ENCODE measurements at places on chromosomes 16 and 17.

DNA sequence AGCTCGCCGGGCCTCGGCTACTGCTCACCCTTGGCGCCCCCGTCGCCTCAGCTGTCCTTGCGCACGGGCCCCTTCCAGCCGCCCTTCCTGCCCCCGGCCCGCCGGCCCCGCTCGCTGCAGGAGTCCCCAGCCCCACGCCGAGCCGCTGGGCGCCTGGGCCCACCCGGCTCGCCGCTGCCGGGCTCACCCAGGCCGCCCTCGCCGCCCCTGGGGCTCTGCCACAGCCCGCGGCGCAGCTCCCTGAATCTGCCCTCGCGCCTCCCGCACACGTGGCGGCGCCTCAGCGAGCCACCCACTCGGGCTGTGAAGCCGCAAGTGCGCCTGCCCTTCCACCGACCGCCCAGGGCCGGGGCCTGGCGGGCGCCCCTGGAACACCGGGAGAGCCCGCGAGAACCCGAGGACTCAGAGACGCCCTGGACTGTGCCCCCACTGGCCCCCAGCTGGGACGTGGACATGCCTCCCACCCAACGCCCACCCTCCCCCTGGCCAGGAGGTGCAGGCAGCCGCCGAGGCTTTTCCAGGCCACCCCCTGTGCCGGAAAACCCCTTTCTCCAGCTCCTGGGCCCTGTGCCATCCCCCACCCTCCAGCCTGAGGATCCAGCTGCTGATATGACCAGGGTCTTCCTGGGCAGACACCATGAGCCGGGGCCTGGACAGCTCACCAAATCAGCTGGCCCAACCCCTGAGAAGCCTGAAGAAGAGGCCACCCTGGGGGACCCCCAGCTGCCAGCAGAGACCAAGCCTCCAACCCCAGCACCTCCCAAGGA is 12.8 kb downstream of the MYO15A start:
- DNase-seq = no peak

GRCh38 chr17:2157675-2158395 is 102.9 kb downstream of the HIC1 start:
- DNase-seq = no peak

GRCh38 chr17:36212966-36213365 is 2.1 kb downstream of the CCL4L2 start:
- DNase-seq = no peak

GRCh38 chr16:4010225-4011158 is 105.8 kb downstream of the ADCY9 start:
- DNase-seq = no peak

DNA sequence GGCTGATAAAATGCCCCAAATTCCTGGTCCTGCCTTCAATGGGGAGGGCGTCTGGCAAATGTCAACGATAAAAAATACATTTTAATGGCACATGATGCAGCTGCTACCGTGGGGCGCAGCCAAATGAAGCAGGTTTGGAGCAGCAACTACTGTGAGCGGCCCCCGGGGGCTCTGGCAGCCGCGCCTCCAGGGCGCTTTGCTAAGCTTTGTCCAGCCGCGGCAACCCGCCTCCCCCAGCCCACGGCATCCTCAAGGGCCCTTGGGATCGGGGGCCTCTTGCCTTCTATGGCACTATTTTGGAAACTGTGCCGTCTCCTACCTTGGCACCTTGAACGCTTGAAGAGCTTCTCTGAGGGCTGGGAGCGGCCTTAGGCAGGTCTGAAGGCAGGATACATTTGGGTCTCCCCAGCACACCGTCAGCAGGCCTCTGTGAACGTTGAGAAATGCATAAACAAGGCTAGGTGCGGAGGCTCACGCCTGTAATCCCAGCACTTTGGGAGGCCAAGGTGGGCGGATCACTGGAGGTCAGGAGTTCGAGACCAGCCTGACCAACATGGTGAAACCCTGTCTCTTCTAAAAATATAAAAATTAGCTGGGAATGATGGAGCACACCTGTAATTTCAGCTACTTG is 25.1 kb downstream of the TBX4 start:
- DNase-seq = no peak

GRCh38 chr17:15233022-15233805 is 31.9 kb downstream of the PMP22 start:
- DNase-seq = peak; percentile 58

GRCh38 chr17:74999523-74999922 is 12.1 kb downstream of the CDR2L start:
- DNase-seq = no peak

GRCh38 chr16:71711789-71712188 is 12.7 kb downstream of the PHLPP2 start:
- no peak for DNase-seq

- no peak for DNase-seq
Observed at GRCh38 chr16:12728469-12728868, 75.2 kb downstream of the CPPED1 start.

DNA sequence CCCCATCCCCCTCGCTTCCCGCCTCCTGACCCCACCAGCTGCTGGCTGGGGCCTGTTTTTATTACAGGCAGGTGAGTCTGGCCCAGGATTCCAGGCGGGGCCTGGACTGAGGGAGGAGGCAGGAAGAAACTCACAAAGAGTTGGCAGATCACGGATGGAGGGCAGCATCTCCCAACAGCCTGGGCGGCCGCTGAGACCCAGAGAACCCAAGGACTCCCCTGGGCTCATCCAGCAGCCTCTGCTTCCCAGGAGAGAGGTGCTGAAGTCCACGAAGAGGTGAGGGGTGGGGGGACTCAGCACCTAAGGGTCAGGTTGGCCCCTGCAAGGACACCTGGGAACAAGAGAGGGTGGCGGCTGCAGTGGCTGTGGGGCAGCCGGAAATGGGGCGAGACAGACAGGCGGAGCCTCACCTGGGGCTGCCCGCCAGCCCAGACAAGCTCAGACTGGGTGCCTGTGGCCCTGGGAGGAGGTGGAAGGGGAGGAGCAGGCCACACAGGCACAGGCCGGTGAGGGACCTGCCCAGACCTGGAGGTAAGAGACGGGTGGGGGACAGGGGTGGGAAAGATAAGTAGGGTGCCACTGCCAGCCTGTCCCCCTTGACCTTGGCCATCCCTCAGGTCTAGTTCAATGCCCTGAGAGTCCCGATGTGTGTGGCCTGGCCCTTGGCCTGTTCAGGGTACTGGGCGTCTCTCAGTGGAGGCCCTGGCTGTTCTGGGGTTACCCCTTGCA is 8.7 kb upstream of the ADGRG1 start:
- peak; percentile 58 for DNase-seq

DNA sequence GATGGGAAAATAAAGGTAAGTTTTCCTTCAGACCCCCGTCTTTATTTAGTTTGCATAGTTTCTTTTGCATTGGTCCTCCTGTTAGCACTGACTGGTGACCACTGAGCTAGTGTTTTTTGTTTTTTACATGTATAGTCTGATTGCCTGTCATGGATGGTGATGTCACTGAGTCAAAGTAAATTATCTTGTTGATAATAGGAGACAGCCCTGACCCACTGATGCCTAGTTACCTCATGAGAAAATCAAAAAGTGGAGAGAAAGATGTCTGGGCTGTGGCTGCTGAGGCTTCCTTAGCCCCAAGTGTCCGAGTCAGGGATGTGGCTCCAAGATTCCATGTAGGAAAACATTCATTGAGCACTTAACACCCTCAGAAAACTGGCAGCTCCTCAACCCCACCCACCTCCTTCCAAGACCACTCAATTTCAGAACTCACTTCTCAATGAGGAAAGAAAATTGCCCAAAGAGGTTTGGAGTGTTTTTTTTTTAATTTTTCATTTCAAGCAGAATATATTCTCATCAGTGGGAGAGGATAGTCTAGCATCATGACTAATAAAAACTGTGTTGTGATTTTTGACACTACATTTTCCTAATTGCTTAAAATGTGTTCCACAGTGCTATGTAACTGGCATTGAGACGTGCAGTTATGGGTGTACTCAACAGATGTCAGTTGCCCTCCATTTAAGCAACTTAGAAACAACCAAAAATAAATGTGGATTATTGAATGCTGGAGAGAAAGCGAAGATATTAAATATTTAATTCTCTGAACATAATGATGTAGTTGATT is 38.7 kb upstream of the NUDT7 start:
- no peak for DNase-seq

DNA sequence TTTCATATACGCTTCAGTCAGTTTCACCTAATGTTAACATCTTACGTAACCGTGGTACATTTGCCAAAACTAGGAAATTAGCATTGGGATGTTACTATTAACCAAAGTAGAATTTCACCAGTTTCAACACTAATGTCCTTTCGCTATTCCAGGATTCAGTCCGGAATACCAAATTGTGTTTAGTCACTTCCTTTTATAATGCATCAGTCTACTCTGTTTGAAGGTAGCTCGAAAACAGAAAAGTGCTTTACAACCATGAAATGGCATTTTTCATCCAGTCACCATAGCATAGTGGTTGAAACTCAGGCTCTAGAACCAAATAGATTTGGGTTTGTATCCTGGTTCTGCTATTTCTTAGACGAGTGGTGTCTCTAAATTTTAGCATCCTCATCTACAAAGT is 29.4 kb downstream of the AP2B1 start:
- no peak for DNase-seq

GRCh38 chr16:84868328-84868727 is 48.5 kb downstream of the CRISPLD2 start:
- no peak for DNase-seq

- DNase-seq = peak; percentile 62
Observed at GRCh38 chr17:34607917-34608316, 28.5 kb downstream of the TMEM132E start.

DNA sequence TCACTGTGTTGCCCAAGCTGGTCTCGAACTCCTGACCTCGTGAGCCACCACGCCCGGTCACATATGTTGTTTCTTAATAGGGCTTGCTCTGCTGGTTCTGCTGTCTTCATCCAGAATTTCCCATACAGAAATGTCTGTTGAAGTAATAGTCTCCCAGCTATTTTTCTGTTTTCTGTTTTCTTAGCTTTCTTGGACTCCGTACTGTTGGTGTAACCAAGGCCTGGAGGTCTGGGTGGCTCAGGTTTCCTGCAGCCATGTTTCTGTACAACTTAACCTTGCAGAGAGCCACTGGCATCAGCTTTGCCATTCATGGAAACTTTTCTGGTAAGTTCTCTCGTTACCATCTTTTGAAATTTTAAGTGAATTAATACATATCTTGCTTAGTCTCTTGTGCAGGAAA is 2.8 kb downstream of the SF3B3 start:
- no peak for DNase-seq

GRCh38 chr17:6508519-6509030 is 47.8 kb downstream of the PITPNM3 start:
- DNase-seq = no peak

GRCh38 chr16:29641561-29641960 is 21.5 kb upstream of the SPN start:
- no peak for DNase-seq

DNA sequence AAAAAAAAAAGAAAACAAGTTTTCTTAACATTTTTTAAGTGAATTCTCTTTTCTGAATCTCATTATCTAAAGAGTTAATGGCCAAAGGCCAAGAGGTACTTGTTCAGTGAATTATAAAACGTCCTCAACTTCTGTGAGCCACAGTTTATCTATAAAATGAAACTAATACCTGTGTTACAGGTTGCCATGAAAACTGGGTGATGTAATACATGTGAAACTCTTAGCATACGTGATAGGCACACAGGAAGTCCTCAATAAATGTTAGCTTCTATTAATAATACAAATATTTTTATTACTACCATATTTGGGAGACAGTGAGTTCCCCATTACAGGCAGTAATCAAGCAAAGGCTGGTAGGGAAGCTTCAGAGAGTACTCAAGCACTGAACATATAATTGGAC is 13.5 kb upstream of the INPP5K start:
- DNase-seq = no peak

DNA sequence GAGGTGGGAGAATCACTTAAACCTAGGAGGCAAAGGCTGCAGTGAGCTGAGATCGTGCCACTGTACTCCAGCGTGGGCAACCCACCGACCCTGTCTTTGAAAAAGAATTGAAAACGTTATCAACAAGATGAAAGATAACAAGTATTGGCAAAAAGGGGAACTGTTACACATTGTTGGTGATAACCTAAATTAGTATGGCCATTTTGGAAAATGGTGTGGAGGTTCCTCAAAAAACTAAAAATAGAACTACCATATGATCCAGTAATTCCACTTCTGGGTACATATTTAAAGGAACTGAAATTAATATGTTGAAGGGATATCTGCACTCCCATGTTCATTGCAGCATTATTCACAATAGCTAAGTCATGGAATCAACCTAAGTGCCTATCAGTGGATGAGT is 61.0 kb downstream of the ABHD15 start:
- DNase-seq = no peak

DNA sequence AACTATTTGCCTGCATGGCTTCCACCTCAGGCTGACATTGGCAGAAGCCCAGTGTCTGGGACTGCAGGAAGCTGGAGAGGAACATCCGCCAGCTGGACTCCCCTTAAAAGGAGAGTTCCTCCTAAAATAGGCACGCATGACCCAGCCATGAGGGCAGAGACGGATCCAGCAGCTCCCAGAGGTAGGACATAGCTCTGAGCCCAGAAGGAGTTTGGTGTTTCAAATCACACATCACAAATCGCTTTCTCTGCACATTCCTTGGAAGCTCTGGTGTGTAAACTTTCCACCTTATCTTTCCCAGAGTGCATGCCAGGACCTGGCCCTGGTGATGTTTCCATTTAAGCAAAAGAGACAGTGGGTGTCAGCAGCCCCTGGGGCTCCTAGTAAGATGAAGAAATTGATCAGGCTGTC is 231.1 kb upstream of the CDH5 start:
- no peak for DNase-seq

GRCh38 chr16:87608400-87608985 is 6.2 kb downstream of the JPH3 start:
- peak; percentile 91 for DNase-seq

- no peak for DNase-seq
Observed at GRCh38 chr17:67666710-67667109, 51.0 kb upstream of the NOL11 start.

DNA sequence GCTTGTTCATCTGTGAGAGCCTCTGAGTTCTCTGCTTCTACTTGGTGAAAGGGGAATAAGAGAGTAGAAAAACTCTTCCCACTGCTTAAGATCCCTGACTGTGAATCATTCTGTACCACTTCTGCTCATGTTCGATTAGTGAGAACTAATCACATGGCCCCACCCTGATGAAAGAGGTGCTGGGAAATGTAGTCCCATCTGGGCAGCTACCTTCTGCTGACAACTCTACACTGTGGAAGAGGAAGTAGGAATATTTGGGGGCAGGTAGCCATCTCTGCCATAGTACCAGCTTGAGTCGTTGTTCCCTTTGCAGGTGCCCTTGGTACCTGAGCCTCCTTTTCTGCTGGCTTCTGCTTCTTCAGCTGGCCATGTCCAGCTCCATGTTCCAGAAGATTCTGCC is 29.9 kb downstream of the NKD1 start:
- DNase-seq = no peak

- no peak for DNase-seq
Observed at GRCh38 chr16:73775841-73776388, 520.7 kb upstream of the PSMD7 start.

DNA sequence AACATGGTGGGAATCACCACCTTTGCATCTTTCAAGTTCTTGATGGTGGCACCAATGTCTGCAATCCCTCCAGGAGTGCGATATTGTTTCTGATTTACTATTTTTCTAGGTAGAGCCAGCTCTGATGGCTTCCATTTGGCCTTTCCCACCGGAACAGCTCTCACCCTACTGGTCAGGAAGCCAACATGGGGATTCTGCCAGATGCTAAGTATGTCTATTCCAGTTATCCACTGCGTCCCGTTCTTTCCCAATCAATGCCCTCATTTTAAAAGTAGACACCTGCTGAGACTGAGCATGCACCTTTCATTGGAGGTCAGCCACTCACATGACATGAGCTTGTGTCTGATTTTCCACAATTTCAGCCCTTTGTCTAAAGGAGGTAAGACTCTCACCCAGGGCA is 23.5 kb downstream of the ZZEF1 start:
- DNase-seq = no peak
